ENCODE measurements at places on chromosomes 1 and 21.

- DNase-seq = no peak
Measured at GRCh38 chr1:56968878-56969495, 3.2 kb upstream of the C8B start.

DNA sequence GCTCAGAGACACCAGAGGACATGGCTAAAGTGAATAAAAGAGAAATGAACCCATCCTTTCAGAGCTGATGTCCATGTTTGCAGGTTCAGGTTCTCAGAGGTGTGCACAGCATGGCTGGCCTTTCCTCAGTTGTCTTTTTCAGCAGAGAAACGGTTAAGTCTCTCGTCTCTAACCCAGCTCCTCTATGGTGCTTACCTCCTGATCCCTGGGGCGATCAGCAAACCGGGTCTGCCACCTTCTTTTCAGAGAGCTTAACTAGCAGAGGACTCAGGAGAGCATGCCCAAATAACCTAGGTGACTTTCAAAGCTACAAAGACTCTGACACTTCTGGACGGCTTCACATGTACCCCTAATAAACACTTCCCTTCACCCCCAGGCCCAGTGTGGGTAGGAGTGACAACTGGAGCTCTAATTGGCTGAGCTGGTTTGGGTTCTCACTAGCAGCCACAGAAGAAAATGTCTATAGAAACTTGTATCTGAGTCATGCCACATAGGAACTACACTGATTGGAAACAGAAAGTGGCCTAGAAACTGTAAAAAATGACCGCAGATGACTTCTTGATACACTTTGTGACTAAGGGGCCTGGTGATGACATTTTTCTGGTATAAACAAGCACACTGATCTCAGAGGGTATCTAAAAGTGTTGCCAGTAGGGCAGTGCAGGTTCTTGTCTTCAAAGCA is at the start of gene AIM2:
AIM2 (minus strand) TSS at position 329 of the 682 bp plus-strand sequence. CDS start 3,267 bp downstream, outside the sequence.
- DNase-seq = no peak

DNA sequence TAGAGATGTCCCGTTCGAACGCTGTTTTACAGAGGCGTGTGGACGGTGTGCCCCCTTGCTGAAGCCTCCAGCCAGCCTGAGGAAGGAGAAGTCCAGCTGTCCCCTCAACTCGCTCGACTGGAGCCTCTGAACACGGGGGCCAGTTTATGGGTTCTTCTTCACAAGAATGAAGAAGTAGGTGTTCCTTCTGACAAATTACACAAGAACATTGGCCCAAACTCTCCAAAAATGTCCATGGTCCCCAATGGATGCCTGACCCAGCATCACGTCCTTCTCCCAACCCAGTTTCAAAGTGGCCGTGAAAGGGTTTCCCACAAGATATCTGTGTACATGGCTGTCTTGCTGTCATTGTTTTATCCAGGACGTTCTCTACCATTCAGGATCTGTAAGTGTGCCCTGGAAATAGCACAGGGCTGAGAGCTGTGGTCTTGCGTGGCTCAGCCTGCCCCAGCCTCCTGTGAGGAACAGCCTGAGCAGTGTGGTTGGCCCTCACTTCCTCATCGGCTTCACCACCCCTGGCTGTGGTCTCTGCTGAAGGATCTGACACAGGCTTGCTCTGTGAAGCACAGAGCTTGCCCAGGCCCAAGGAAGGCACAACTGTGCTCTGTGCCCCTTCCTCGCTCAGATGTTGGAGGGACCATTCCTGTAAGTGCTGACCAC is 1.0 kb upstream of the S100B start:
- no peak for DNase-seq

GRCh38 chr1:64838486-64838885 is 93.6 kb downstream of the RAVER2 start:
- DNase-seq = no peak

DNA sequence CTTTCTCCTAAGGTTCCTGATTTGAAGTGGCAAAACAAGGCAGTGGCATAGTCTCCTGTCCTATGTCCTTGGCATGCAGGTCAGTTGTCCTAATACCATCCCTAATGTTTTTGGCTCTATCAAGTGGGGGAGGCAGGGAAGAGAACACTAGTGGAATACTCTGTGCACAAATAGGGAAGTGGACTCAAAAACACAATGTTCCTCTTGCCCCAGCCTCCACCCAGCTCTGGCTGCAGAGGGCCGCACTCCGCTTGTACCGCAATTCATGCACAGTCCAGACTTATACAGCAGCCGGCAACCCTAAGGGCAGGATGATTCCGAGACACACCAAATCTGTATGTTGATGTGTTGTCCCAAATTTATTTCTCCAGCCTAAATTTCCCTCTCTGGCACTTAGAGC is 14.5 kb downstream of the PLEKHO1 start:
- no peak for DNase-seq

DNA sequence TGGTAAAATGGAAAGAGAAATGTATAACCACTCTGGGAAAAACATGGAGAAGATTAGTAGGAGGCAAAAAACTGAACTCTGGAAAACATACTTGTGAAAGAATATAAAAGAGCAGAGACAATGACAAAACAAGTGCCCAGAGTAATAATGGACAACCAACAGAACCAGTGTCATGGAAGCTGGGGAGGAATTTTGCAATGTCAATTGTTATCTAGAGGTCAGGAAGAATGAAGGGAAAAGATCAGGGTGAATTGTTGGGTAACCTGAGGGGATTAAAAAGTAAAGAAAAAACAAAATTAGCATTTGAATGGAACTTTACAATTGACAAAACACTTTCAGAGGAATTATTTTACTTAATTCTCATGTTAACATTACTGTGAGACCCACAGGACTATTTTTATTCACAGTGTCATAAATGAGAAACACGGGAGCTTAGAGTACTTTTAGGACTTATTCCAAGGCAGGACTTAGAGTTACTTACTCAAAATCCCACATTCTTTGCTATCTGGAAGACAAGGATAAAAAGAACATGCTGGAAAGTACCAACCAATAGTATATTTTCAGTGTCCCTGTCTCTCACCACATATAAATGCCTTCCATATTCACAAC is 19.5 kb downstream of the JAM2 start:
- no peak for DNase-seq

DNA sequence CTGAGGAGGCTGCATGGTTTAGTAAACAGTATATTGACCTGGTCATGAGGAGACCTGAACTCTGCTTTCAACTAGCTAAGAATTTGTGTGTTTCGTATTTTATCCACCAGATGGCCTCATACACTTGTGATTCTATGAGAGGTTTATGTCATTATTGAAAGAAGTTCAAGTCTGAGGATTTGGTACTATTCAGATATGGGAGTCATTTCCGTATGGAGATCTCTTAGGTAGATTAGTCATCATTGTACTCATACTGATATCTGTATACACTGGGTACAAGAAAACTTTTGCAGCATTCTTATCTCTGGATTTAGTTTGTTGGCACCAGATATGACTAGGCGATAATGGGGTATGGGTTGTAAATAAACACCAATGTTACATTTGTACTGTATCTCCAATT is 26.6 kb downstream of the ATF6 start:
- peak; percentile 52 for DNase-seq

DNA sequence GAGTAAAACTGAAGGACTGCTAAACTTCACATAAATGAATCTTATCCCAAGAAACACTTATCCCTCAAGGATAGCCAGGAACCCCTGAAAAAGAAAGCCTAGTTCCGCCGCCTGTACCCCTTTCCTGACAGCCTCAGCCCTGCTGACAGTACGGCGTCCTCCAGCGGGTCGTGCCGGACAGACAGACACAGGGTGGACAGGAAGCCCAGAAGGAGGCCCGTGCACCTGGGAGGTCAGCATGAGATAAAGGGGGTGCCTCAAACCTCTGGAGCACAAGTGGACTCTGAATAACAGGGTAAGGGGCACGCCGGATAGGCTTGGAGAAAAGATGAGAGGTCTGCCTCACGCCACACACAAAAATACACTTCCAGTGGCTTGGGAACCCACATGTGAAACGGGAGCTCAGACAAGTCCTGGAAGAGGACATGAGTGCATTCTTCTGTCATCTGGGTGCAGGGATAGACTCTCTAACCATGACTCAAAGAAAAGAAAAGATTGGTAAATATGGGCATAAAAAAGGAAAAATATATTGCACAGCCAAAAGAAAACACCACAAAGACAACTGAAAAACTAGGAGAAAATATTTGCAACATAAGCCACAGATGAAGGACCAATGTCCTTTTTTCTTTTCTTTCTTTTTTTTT is 17.3 kb upstream of the ADARB1 start:
- DNase-seq = no peak

Data from GM04504 (cell line).